ENCODE measurements at places on chromosomes 7 and 10.

DNA sequence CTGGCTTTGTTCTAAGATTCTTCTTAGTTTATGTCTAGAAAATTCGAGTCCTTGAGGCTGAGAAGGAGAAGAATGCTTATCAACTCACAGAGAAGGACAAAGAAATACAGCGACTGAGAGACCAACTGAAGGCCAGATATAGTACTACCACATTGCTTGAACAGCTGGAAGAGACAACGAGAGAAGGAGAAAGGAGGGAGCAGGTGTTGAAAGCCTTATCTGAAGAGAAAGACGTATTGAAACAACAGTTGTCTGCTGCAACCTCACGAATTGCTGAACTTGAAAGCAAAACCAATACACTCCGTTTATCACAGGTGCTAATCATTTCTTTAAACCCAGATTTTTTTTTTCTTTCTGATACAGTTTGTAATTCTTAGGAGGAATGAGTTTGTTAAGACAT is 6.7 kb downstream of the CEP55 start:
- DNase-seq, result no peak

DNA sequence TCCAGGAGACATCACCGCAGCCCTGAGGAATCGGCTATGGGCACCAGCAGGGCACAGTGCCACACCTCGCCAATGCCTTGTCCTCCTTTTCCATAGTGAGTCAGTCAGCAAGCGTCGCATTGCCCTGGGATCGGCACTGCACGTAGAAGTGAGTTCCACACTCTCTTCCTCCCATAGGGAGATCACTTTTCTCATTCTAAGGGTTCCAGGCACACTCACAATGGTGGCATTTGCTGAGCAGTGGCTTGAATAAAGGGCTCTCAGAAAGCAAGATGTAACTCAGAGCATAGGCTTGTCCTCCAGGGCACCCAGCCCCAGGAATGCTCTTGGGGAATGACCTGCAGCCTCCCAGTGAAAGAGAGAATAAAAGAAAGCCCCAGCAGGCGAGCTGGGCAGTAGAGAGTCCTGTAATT is 1.1 kb upstream of the VIM start:
- no peak for DNase-seq

GRCh38 chr7:28469562-28469961 is 57.2 kb downstream of the CREB5 start:
- DNase-seq, result no peak

GRCh38 chr10:6058682-6059475 is 3.3 kb downstream of the IL2RA start:
- DNase-seq, result no peak

DNA sequence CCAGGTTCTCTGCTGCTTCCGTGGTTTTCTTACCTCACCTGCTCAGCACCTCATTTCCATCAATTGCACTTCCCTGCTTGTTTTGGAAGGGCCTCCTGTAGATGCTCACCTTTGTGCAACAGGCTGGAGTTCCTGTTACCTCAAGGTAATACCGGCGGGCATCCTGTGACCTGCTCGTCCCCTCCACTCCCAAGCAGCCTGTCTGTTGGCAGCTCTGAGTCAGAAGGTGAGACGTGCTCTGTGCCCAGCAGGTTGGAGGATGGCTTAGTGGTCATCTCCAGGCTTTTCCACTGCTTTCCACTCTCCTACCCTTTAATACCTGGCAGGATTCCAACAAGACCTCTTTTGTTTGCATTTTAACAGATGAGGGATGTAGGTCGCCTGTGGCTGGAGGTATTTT is 86.0 kb downstream of the CAMK1D start:
- no peak for DNase-seq

DNA sequence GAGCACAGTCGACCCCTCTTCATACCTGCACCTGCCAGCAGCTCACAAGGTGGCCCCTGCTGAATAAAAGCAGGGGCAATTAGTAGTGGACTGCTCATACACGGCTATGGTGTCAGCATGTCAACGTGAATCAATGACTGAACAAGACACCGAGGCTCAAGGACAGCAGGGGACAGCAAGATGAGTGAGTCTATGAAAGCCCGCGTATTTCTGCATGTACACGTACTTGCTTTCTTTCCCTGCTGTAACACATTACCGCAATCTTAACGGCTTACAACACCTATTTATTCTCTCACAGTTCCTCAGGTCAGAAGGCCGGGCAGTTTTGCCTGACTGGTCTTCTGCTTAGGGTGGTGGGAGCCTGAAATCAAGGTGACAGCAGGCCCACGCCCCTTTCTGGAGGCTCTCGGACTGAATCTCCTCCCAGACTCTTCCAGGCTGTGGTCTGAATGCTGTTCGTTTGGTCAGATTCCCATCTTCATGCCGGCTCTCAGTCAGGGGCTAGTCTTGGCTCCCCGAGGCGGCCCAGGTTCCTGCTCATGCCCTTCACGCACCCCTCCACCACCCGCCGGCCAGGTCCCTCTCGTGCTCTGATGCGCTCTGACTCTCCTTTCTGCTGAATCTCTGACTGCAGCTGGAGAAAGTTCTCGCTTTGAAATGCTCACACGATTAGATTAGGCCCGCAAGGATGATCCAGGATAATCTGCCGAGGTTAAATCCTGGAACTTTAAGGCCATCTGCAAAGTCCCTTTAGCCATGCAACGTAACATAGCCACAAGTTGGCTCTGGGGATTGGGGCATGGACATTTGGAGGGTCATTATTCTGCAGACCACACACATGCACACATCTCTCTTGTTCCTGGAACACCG is 7.8 kb upstream of the PPP2R2D start:
- no peak for DNase-seq

Measured in stimulated activated CD8-positive, alpha-beta memory T cell treated with anti-CD3 and anti-CD28 coated beads, Interleukin-2, amount 100 ng/mL, for 1 hour (primary cell).